ENCODE measurements at places on chromosomes 4 and X. TPM values are rescaled to one million over a fixed set of nuclear protein-coding genes. Genes with fewer than 3 reads are reported as not detected.

Gene CCDC158
- polyA plus RNA-seq = not detected

Gene GPR50
- not detected for polyA plus RNA-seq

Gene NALF2
- polyA plus RNA-seq = 0.60 TPM

Gene BEX5
- polyA plus RNA-seq = 0.36 TPM

Gene TMEM271
- polyA plus RNA-seq = not detected

Gene LNX1
- polyA plus RNA-seq = 5.1 TPM

Gene TMPRSS11A
- polyA plus RNA-seq = not detected

Gene PPP2R2C
- polyA plus RNA-seq = 5.3 TPM

Gene XAGE1B
- 0.41 TPM for polyA plus RNA-seq

Gene DUX4
- not detected for polyA plus RNA-seq

Gene DOK7
- polyA plus RNA-seq = 14.7 TPM

Gene CLCN3
- 25.5 TPM for polyA plus RNA-seq

Gene MGAT4D
- polyA plus RNA-seq = not detected

Gene CLNK
- polyA plus RNA-seq = not detected

Gene TMSB15C
- polyA plus RNA-seq = 5.3 TPM

Gene SATL1
- 0.77 TPM for polyA plus RNA-seq

Gene DMP1
- polyA plus RNA-seq = not detected

Gene CYSLTR1
- polyA plus RNA-seq = 10.3 TPM

Gene TRPC5OS
- polyA plus RNA-seq = 0.48 TPM

Gene FGG
- 1.6 TPM for polyA plus RNA-seq

Gene CXorf51A
- not detected for polyA plus RNA-seq

Gene FHIP1A
- 13.1 TPM for polyA plus RNA-seq

Gene SRP72
- polyA plus RNA-seq = 73.2 TPM

Gene TCEAL2
- 0.62 TPM for polyA plus RNA-seq

Gene GAGE12E
- polyA plus RNA-seq = not detected

Gene SPANXB1
- not detected for polyA plus RNA-seq

Gene MMAA
- 11.0 TPM for polyA plus RNA-seq

Gene TCP11X2
- polyA plus RNA-seq = not detected

Gene HSFX1
- polyA plus RNA-seq = not detected

Gene CHRDL1
- polyA plus RNA-seq = 11.2 TPM

Measured in muscle of arm (tissue), 14 donors.